ENCODE measurements at places on chromosomes 3 and 15.

- DNase-seq = no peak
Observed at GRCh38 chr3:178099274-178099673, 437.0 kb upstream of the KCNMB2 start.

- no peak for DNase-seq
Observed at GRCh38 chr3:182309120-182309519, 484.2 kb upstream of the ATP11B start.

GRCh38 chr3:197242784-197243432 is 55.5 kb downstream of the DLG1 start:
- no peak for DNase-seq

DNA sequence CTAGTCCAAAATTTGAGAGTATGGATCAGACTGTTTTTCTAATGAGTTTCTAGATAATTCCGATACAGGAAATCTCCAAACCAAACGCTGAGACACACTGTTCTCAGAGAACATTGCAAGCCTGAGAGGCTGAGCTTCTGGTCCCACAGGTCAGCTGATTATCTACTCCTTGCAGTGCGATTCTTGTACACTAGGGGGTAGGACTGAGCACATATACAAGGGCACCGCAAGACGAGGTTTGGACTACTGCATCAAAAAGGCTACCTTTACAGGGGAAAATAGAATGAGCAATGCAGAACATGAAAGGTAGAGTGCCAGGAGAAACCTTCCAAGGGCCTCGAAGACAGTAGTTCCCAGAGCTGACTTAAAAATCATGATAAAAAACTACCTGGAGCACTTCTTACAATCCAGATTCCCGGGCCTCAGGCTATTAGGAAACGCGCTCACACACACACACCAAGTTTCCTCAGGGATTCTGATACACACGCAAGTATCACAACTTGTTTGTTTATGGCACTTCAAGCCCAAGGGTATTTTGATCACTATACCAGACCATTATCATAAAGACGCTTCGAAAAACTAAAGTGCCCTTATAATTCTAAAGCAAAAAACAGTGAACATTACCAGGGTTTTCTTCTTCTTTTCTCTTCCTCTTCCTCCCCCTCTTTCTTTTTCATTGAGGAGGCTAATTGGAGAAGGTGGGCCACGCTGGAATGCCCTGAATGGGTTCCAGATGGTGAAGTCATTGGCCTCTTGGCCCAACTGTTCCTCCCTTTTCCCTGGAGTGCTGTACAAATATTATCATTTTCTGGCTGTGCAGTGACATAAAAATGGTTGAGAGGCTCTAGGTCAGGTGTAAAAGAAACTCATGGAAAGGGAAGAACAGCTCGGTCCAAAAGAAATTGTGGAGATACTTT is 61.8 kb downstream of the SLC12A8 start:
- DNase-seq = peak; percentile 61

DNA sequence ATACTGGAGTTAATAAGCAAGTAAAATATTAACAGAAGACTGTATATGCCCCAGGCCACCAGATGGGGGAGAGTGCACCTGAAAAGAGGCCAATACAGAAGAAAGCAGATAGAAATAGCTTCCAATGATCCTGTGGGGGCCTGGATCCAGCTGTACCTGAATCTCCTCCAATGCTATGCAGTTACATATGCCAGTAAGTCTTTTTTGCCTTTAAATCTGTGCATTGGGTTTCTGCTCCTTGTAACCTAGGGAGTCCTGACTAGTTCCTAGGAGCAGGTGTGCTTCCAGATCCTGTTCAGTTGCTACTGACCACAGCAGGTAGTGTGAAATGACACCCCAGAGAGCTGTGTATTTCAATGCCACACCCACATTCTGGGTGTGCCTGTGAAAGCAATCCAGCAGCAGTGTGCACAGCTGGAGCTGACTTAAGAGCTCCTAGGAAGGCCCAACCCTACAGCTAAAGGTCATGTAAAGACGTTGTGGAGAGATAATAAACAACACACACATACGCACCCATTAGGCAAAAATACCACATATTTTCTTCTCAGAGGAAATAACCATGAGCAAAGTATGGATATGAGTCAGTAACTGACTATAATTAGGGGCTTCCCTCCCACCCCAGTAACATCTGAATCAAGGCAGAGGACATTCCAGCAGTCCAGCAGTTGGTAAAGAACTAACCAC is 62.2 kb upstream of the AKAP13 start:
- DNase-seq = no peak

- DNase-seq = no peak
Observed at GRCh38 chr3:25362118-25362517, 65.9 kb upstream of the RARB start.

DNA sequence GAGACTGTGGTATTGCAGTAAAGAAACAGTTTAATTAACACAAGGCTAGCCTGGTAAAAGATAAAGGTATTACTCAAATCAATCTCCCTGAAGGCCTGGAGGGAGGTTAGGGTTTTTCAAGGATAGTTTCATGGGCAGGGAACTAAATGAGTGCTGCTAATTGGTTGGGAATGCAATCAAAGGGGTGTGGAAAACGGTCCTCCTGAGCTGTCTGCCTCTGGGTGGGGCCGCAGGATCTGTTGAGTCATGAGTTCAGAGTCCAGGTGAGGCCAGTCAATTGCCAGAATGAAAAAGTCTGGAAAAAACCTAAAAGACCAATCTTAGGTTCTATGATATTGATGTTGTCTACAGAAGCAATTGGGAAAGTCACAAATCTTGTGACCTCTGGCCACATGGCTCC is 293.2 kb downstream of the MCTP2 start:
- DNase-seq = no peak
